ENCODE measurements at places on chromosomes 11 and 22.

- DNase-seq = no peak
Observed at GRCh38 chr11:1878137-1879031, 13.3 kb downstream of the PRR33 start.

- DNase-seq = no peak
Observed at GRCh38 chr11:16844268-16844771, 105.9 kb downstream of the C11orf58 start.

DNA sequence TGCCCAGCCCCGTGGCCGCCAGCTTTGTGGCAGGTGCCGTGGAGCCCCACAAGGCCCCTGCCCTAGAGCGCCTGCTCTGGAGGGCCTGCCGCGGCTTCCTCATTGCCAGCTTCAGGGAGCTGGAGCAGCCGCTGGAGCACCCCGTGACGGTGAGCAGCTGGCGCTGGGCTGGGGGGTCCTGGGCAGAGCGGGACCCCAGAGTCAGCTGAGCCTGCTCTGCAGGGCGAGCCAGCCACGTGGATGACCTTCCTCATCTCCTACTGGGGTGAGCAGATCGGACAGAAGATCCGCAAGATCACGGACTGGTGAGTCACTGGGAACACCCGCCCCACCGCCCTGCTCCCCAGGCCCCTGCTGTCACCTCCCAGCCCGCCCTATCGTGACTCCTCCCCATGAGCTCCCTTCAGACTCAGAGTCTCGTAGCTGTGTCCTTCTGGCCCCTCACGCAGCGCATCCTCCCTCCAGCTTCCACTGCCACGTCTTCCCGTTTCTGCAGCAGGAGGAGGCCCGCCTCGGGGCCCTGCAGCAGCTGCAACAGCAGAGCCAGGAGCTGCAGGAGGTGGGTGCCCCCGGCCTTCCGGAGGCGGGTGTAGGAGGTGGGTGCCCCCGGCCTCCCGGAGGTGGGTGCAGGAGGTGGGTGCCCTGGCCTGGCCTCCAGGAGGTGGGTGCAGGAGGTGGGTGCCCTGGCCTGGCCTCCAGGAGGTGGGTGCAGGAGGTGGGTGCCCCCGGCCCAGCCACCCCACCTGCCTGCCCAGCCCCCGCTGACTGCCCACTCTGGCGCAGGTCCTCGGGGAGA is 4.7 kb downstream of the TCIRG1 start:
- DNase-seq = no peak

DNA sequence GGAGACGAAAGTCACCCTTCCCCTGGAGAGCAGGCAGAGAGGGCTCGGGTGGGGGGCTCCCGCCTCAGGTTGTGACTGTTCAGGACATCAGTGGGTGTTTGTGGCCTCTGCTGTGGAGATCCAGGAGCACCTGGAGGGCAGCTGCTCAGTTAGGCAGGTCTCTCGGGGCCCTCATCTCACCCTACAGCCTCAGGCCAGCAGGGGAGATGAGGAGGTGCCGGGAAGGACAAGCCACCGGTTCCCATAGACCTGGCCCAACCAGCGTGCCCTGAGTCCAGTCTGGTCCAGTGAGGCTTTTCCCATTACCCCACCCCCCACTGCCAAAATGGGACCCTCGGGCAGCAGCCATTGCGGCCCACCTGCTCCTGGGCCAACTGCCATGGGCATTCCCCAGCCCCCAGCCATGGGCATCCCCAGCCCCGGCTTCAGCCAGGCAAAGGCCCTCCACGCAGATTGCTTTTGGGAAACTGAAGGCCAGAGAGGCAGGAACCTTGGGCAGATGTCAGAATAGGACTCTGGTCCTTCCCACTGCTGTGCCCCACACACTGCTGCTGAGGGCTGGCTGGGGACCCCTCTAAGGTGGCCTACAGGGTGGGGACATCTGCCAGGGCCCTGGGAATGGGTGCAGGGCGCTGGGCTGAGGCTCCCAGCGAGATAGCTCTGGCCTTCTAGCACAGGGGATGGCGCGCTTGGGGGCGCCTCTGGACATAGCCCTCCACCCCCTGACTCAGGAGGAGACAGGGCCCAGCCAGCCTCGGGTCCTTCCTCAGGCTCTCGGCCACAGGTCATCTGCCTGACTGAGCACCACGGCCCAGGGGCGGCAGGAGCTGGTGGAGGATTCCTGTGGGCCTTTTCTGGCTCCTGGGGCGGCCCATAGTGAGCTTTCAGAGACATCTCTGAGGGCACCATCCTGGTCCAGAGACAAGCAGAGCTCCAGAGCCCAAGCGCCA is 4.8 kb downstream of the PIM3 start:
- DNase-seq = no peak

GRCh38 chr11:129593098-129593497 is 217.4 kb downstream of the BARX2 start:
- no peak for DNase-seq

GRCh38 chr11:5737670-5738392 is 1.6 kb downstream of the OR56B1 start:
- DNase-seq = no peak
